ENCODE measurements at places on chromosomes 16 and 17.

DNA sequence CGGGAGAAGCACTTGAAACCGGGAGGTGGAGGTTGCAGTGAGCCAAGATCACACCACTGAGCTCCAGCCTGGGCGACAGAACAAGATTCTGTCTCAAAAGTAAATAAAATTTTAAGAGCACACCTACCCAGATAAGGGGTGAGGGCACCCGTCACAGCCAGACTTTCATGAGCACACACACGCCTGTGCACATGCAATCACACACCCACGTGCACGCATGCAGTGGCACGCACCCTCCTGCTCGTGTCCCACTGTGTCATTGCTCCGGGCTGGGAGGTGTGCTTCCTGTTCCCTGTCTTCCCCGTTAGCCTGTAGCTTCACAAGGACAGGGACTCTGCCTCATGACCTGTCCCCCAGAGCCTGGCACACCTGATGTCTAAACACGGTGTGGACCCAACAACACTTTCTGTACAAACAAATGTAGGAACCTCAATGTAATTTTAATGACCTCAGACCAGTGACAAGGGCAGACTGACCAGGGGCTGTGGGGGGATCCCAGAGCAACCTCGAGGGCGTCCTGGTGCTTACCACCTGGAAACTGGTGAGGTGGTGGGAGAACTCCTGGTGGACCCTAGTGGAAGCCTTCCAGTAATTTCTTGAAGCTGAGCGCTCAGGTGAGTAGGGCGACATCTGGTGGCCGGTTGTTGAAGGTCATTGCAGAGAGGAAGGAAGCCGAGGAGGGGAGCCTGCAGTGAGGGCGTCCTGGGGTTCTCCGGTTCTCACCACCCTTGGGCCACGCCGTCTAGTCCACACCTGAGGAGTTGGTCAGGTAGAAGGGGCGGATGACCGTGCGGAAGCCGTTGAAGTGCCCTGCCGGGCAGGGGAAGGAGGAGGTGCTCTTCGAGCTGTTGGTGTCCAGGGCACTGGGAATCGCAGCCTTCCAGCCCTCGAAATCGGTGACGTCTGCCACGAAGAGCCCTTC is 8.6 kb downstream of the LGALS3BP start:
- DNase-seq = peak; percentile 76

DNA sequence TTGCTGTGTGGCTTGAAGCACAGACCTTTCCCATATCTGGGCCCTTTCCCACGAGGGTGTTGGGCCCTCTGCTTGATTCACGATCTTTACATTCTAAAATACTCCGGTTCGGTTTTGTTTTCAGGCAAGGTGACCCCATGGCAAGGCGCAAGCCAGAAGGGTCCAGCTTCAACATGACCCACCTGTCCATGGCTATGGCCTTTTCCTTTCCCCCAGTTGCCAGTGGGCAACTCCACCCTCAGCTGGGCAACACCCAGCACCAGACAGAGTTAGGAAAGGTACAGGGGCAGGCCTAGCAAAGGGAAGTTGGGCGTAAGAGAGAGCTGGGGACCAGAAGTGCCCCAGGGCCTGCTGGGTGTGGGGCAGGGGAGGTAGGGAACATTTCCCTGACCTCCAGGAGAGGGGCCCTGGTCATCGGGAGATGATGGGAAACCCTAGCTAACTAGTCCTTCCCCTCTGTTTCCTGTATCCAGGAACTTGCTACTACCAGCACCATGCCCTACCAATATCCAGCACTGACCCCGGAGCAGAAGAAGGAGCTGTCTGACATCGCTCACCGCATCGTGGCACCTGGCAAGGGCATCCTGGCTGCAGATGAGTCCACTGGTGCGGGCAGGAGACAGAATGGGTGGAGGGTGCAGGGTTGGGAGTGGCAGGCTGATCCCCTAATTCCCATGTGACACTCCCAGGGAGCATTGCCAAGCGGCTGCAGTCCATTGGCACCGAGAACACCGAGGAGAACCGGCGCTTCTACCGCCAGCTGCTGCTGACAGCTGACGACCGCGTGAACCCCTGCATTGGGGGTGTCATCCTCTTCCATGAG is 1.4 kb downstream of the ALDOA start:
- no peak for DNase-seq

GRCh38 chr16:14586637-14587305 is 43.3 kb downstream of the PARN start:
- DNase-seq = no peak

GRCh38 chr16:28181515-28181914 is 30.2 kb downstream of the XPO6 start:
- DNase-seq = no peak

- no peak for DNase-seq
Observed at GRCh38 chr16:49596068-49596467, 222.5 kb downstream of the C16orf78 start.
